ENCODE measurements at places on chromosomes 16 and 17. TPM values are rescaled to one million over a fixed set of nuclear protein-coding genes. Genes with fewer than 3 reads are reported as not detected.

DNA sequence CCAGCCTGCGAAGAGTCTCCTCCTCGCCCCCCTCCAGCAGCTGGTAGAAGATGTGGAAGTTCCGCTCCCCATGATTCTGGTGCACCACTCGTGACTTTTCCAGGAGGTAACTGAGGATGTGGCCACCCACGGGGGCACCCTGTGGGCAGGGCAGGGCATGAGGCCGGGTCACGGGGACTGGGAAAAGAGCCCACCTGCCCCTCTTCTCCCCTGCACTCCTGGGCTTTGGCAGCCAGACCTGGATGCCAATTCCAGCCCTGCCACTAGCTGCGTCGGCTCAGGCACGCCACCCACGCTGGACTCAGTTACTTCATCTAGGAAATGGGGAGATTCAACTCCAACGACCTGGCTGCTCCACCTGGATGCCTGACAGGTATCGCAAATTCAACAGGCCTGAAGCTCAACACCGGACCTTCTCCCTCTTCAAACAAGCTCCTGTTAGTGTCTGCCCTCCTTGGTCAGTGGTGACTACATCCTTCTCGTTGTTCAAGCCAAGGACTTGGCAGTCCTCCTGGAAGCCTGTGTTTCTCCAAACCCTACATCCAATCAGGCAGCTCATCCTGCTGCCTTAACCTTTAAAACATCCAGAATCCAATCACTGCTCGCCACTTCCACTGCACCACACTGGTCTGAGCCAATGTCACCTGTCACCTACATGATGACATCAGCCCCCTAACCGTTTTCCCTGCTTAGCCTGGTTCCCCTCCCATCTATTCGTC is 11.6 kb downstream of the MYO1C start:
- no peak for DNase-seq

Gene TP53TG3B
- not detected for polyA plus RNA-seq

Gene C16orf46
- 1.6 TPM for polyA plus RNA-seq

- DNase-seq: no peak
Observed at GRCh38 chr17:74132354-74132753, 71.1 kb upstream of the RPL38 start.

GRCh38 chr16:84913315-84913714 is 93.5 kb downstream of the CRISPLD2 start:
- DNase-seq: no peak

GRCh38 chr16:5196204-5196603 is 98.6 kb upstream of the EEF2KMT start:
- DNase-seq: no peak

Gene USP7
- polyA plus RNA-seq: 115 TPM

DNA sequence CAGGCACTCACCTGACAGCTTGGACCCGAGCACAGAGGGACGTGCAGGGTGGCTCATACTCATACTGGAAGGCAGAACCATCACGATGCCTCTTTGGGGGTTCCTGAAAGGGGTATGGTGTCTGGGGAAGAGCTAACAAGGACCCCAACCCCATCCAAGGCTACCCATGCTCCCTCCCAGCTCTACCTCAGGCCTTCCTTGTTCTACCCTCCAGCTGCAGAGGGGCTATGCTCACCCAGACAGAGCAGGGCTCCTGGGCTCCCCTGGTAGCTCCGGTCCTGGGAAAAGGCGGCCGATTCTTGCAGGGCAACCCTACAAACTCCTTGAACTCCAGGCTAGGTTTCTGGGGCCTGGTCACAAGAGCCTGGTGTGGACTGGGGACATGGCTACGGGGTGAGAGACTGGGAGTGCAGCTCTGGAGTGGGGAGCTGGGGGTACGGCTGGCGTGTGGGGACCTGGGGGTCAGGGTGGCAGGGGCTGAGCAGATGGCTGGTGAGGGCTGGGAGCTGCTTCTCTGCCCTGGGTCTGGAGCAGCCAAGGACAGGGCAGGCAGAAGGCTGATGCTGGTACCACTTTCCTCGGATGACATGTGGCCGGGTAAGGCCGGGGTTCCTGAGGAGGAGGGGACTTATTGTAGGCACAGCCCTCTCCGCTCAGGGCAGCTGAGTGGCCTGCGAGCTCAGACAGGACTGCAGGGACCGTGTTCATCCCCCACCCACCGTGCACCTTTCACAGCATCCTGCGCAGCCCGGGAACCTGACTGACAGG is 2.1 kb downstream of the ACD start:
- no peak for DNase-seq

Gene SDR42E2
- 0.14 TPM for polyA plus RNA-seq

Gene CD300H
- not detected for polyA plus RNA-seq

- DNase-seq: no peak
Observed at GRCh38 chr17:45227101-45227925, 5.6 kb downstream of the FMNL1 start.

Gene CIBAR2
- 1.3 TPM for polyA plus RNA-seq

GRCh38 chr17:41294016-41294415 is 8.6 kb downstream of the KRTAP29-1 start:
- no peak for DNase-seq

DNA sequence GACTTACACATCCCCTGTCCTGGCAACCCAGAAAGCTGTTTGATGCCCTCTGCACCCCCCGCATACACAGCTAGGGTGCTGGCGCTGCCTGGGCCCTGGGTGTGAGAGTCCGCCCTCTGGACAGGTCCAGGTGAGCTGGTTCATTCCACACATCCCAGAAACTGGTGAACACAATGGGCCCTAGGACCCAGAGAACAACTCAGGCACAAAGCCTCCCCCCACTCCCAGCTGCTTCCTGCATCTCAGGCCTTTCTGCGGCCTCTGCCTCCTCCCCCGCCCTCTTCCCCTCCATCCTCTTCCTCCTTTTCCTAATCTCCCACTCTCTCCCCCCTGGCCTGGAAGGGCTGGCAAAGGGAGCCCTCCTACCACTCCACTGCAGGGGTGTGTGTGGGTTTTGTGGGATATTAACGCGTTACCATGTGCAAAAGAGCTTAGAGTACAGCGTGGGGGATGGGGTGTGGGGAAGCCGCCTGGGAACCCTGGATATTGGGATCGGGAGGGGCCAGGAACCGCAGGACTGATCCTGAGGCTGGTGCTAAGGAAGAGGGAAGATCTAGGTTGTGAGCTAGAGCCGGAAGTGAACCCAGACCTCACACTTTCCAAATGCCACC is 1.6 kb upstream of the PPP1R9B start:
- DNase-seq: peak; percentile 87

GRCh38 chr17:73643001-73643851 is 1.0 kb downstream of the SDK2 start:
- no peak for DNase-seq

DNA sequence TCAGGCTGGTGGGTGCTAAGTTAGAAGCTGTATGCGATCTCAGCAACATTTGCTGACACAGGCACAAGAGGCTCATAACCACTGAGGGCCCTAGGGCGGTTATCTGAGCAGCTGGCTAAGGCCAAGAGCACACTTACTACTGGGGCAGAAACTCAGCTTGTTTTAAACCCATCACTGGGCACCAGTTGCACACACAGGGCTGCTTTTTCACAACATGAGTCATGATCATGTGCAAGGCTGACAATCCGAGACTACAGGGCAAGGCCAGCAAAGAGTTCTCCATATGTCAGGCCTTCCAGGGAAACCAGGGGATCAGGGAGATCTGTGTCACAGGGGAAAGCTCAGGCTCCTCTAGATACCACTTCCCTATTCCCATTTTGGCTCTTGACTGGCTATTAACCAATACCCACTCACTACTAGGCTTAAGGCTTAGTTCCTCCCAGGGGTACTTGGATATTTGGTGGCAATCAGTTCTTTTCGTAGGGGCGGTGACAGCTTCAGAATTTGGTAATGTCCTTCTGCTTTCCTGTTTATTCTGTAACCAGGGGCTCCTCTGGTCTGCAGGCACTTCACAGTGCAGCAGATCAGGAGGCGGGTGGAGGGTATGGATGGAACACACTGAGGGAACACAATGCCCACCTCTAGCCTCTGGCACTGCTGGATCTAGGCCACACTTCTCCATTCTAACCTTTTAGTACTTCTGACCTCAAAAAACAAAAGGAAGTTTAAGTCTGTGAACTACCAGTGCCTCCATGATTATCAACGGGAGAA is 44.9 kb upstream of the ERN1 start:
- DNase-seq: no peak

DNA sequence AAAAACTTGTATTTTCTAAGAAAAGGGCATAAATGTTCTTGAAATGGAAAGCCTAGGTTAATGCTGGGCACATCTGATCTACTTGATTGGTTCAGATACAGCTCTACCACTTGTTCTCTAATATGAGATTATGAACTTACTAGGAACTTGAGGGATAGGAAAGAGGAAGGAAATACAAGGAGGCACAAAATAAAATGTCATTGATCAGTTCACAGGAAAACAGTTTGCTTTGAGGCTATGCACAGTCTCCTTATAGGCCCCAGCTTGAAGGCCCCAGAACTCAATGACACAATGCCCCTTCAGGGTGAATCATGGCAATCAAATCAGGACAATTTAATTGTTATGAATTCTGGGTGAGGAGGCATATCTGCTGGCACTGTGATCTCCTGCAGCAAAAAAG is 27.1 kb downstream of the NXPH3 start:
- DNase-seq: no peak

Gene ACAP1
- polyA plus RNA-seq: 5.5 TPM

- peak; percentile 42 for DNase-seq
Observed at GRCh38 chr17:65198653-65199382, 61.6 kb downstream of the RGS9 start.

- no peak for DNase-seq
Observed at GRCh38 chr17:57580055-57580739, 164.9 kb downstream of the CCDC182 start.

Gene CRISPLD2
- polyA plus RNA-seq: 12.0 TPM

Gene MEFV
- polyA plus RNA-seq: 0.46 TPM

DNA sequence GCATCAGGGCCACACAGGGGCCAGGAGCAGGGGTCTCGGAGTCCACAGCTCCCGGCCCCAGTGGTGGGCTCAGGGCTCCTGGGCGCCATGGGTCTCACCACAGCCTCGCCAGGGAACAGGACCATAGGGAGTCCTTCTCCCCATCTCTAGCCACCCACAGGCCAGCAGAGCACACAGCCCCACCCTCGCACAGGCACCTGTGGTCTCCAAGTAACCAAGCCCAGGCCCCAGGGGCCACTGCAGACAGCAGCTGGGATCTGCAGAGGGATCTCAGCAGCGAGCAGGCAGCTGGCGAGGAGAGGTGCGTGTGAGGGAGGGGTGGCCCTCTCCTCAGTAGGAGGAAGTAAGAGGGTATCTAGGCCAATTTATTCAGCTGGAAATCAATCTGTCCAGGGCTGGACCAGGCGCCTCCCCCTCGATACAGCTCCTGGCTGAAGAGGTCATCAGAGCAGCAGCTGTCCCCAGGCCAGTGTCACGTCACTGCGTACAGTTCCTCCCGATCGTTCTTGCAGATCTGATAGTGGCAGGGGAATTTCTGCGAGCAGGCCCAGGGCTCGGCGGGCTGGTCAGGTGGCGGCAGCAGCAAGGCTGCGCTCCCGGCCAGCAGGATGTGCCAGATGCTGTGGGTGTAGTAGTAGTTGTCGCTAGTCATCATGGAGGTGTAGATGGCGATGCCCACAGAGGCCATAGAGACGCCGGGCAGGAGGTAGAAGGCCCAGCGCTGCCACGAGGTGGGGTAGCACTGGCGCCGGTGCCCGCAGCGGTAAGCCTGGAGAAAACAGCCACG is 1.4 kb upstream of the MRPL28 start:
- DNase-seq: no peak

Gene SRR
- 25.7 TPM for polyA plus RNA-seq

Gene TMEM235
- polyA plus RNA-seq: 0.08 TPM

DNA sequence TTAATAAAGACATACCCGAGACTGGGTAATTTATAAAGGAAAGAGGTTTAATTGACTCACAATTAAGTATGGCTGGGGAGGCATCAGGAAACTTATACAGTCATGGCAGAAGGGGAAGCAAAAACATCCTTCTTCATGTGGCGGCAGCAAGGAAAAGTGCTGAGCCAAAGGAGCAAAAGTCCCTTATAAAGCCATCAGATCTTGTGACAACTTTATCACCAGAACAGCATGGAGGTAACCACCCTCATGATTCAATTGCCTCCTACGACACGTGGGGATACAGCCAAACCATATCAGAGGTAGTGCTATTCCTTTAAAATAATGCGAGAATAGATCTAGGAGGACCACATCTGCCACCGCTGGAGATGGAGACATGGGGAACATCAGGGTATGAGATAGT is 9.0 kb downstream of the C16orf54 start:
- no peak for DNase-seq

DNA sequence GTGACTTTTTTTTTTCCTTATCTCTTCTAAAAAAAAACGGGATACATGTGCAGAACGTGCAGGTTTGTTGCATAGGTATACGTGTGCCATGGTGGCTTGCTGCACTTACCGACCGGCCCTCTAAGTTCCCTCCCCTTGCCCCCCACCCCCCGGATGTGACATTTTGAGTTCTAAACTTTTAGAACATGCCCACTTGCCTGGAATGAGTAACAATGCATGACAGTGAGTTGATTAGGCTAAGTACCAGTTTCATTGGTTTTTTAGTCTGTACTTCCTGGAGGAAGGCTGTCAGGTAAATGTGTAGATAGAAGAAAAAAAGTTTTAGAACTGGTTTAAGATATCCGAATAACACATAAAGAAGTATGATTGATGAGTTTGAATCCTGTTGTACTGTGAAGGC is 4.0 kb downstream of the BPTF start:
- DNase-seq: no peak

DNA sequence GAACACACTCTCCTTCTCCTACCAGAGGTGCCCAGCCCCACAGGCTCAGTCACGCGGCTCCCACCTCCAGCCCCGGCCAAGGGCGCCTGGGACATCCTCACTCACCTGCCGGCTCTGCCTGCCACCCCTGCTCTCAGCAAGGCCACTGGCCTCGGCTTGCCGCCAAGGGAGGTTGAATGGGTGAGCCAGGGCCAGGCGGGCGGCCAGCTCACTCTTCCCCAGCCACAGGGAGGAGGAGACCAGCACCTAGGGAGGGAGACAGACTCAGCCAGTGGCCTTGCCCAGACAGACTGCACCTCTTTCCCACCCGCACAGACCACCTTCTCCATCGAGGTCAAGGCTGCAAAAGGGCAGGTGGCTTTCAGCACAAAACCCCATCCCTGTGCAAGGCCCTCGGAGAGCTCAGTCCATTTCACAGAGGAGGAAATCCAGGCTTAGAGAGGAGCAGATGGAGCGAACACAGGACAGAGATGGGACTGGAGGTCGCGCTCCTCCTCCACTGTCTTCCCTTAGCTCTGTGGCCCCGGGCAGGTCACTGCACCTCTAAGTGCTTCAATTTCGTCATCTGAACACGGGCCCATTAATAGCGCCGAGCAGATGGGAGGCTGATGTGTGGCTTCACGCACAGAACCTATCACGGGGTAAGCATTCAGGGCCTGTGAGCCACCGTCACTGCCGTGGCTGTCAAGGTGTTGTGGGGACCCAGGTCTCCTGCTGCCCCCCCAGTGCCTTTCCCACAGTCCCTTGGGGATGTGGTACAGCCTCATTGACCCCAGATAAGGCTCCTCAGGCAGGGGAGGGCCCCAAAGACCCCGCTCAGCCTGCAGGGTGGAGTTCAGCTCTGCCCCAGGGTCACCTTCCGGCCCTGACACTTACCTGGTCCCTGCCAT is 56.1 kb downstream of the RMI2 start:
- no peak for DNase-seq
